ENCODE measurements at places on chromosomes 7 and 10. TPM values are rescaled to one million over a fixed set of nuclear protein-coding genes. Genes with fewer than 3 reads are reported as not detected.
A peak's percentile ranks its signal among the peaks of the same experiment; 100 is the strongest.

- DNase-seq: no peak
These were observed 67.3 kb downstream of the DIP2C start for GRCh38 chr10:621981-622740.

- DNase-seq: no peak
These were observed 43.4 kb upstream of the ADO start for GRCh38 chr10:62761115-62761514.

DNA sequence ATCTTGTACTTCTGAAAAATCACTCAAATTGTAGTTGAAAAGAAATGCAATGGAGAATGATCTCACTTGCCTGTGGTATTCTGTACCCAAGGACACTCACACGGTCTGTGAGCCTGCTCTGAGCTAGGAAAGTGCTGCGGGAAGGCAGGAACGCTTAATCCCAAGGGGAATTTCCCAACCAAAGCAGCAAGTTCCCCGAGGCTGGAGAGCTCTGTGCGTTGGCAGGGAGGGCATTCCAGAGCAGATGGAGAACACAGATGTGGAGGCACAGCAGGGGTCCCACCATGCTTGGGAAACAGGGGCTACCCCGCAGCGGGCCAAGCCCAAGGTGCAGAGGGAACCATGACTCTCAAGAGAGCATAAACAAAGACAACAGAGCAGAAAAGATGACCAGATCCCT is 13.6 kb downstream of the SVIL start:
- no peak for DNase-seq

DNA sequence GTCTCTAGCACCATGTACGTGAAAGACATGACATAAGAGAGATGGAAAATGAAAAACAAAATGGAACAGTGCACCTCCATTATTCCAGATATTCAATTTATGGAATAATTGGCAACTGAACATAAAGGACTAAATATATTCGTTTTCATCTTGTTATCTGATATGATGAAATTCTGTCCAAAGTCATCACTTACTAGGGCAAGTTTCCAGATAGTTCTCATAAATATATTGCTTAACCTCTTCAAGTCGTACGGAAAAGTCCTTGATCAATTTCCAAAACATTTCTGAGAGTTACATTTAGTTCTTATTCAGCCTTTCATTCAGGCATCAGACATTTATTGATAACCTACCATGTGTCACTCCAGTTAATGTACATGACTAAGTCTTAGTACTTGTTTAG is 185.2 kb downstream of the HGF start:
- DNase-seq: no peak

GRCh38 chr7:26556061-26556881 is 264.6 kb downstream of the SNX10 start:
- peak; percentile 87 for DNase-seq

DNA sequence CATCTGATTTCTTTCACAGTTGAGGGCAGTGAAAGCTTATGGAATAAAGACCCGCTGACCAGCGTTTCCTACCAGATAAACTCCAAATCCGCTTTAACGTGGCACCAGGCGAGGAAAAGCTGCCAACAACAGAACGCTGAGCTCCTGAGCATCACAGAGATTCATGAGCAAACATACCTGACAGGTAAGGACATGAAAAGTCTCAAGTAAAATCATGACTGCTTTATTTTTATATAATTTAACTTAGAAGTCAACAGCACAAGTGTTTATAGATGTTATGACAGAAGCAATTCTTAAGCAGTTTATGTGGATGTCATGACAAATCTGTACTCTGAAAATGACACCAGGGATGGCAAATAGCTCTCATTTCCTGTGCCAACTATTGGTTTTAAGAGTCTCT is 24.5 kb downstream of the MRC1 start:
- DNase-seq: no peak

- no peak for DNase-seq
These were observed 287.6 kb upstream of the HGF start for GRCh38 chr7:82057476-82057875.

- peak; percentile 73 for DNase-seq
These were observed 5.6 kb upstream of the MEST start for GRCh38 chr7:130486114-130486953.

DNA sequence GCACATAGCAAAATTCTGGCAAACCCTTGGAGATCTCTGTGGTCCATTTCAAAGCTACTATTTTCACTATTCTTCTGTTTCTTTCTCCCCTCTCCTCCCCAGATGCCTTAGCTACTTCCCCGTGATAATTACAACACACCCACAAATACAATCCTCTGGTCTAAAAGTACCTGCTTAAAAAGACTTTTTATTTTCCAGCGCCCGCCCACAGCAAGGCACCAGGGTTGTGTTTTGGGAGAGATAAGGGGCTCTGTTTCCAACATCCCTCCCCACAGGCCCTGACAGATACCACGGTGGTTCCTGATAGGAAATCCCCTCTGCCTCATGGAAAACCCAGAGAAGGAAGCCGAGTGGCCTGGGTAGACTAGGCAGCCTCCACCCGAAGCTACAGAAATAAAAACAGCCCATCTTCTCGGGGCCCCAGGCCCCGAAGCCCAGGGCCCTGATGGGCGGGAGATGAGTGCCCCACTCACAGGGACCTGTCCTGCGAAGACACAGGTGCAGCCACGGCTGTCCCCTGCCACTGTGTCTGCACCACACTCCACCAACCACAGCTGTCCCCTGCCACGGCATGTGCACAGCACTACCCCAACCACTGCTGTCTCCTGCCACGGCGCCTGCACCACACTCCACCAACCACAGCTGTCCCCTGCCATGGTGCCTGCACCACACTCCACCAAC is 19.7 kb downstream of the CALML5 start:
- no peak for DNase-seq

GRCh38 chr7:114085592-114086501 is 167.0 kb upstream of the PPP1R3A start:
- DNase-seq: peak; percentile 8

DNA sequence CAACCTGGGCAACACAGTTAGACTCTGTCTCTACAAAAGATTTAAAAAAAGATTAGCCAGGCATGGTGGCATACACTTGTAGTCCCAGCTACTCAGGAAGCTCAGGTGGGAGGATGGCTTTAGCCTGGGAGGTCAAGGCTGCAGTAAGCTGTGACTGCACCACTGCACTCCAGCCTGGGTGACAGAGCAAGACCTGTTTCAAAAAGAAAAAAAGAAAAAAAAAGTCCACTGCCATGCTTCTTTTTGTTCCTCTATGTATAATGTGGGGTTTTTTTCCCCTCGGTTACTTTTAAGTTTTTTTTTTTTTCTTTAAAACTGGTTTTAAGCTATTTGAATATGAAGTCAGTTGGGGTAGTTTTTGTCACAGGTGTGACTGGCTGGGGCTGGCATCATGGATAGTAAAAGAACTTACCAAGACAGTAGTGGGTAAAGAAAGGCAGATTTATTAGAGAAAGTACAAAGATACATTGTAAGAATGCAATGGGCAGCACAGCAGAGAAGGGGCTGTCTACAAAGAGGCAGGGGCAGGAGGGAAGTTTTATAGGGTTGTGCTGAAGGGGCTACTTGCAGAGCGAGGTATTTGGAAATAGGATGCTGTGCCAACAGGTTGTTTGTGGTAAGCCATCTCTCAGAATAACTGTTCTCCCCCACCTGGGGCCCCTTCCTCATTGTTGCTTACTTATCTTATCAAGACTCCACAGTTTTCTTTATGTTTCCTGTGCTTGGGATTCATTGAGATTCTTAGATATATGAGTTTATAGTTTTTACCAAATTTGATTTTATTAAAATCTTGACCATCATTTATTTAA is 177.3 kb downstream of the PHTF2 start:
- no peak for DNase-seq

DNA sequence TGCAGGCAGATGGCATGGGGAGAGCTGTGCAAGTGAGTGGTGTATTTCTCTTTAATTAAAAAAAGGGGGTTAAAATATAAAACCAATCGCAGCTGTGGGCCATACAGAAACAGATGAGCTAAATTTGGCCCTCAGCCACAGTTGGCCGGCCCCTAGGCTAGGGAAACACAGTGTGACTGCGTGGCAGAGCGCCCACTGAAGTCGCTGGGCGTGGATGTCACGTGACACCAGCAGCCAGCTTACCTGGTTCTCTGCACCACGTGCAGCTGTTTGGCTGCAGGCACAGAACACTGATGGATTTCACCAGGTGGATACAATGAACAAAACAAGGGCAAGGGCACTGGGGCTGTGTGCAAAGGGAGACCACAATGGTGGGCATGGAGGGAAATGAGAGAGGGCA is 119.3 kb upstream of the ZNF746 start:
- no peak for DNase-seq

Gene NKX2-3
- total RNA-seq: not detected

Gene UNCX
- total RNA-seq: 0.10 TPM

Gene ANXA8
- not detected for total RNA-seq

Gene AKR1C3
- 1.4 TPM for total RNA-seq

Gene IDI2
- total RNA-seq: not detected

Gene SEMA3E
- 1.2 TPM for total RNA-seq

Gene GIMAP6
- not detected for total RNA-seq

Gene PRR15
- not detected for total RNA-seq

Gene PHYHIPL
- not detected for total RNA-seq

Data from G401 (cell line).